Type B pancreatic cell (in vitro differentiated cells): ENCODE measurements at places on chromosomes 5 and 9.

GRCh38 chr5:178461004-178461730, 129.0 kb downstream of the COL23A1 start:
- peak; percentile 79 for DNase-seq

- DNase-seq = no peak
Observed at GRCh38 chr5:117792476-117792875, 1195.9 kb downstream of the DTWD2 start.

DNA sequence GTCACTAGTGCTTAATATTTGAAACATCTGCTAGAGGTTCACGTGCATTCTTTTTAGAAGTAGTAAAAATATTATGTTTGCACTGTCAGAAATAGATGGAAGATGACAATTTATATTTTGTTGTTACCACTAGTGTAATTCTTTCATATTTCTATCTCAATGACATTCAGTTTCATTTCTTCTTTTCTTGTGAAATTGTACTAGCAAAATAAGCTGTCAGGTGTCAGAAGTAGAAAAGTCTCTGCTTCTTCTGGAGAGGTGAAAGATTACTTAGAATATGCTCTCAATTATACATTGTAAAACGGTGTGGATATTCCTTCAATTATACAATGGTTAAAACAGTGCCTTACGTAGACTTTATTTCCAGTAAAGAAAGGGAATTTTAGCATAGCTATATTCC, 395.4 kb downstream of the CSNK1G3 start:
- no peak for DNase-seq

- no peak for DNase-seq
Observed at GRCh38 chr5:28914297-28914696, 1875.9 kb upstream of the CDH9 start.
